SJCRH30 (cell line): ENCODE measurements at places on chromosomes 7 and 10. TPM values are rescaled to one million over a fixed set of nuclear protein-coding genes. Genes with fewer than 3 reads are reported as not detected.

DNA sequence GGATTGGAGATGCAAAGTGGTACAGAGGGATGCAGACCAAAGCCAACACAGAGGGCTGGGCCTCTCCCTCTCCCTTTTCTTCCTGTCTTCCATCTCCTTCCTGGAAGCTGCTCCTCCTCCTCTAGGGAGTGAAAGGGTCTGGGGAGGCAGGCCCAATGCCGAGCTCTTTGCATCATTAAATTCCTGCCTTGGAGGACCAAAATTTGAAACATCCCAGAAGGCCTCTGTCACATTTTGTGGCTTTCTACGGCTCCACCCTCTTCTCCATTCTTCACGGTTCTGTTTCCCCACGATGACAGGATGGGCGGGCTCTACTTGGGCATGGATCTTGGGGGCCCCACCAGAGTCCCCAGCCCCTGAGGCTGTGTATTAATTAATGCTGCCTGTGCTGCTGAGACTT, 76.4 kb downstream of the NEURL1 start:
- DNase-seq: peak; percentile 42

DNA sequence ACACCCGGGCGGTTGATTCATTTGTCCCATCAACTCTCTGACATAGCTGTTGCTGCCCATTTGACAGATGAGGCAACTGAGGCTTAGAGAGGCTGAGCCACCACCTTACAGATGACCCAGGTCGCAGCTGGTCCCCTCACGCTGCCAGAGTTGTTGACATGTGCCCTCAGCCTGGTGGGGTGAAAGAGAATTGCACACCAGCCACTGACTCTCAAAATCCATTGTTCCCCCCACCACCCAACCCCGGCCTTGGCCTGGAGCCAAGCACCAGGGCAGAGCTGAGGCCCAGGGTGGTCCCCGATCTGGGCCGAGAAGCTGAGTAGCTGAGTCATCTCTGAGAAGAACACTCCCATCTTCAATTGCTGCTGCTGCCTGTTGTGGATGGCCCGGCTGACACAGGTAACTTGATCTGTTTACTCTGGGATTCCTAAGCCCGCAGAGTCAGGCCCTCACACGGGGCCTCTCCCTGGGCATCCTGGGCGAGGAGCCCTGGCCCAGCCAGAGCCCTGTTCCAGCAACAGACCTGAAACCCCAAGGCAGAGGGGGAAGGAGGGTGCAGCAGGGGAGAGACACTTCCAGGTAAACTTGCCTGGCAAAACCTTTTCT, 27.5 kb downstream of the PVRIG start:
- DNase-seq: peak; percentile 97

DNA sequence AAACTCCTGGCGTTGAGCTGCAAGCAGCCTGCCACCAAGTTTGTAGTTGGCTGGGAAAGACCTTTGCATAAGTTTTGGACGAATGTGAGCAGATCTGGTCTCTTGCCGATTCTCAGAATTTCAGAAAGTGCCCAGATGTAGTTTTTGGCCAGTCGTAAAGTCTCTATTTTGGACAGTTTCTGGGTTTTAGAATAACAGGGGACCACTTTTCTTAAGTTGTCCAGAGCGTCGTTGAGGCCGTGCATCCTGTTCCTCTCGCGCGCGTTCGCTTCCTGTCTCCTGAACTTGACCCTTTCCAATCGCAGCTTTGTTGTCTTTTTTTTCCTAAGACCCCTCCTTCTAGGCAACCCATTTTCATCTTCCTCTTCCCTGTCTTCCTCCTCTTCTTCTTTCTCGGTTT, 1.8 kb downstream of the NEUROD6 start:
- no peak for DNase-seq

- no peak for DNase-seq
Measured at GRCh38 chr7:36896956-36897590, 172.8 kb upstream of the AOAH start.

DNA sequence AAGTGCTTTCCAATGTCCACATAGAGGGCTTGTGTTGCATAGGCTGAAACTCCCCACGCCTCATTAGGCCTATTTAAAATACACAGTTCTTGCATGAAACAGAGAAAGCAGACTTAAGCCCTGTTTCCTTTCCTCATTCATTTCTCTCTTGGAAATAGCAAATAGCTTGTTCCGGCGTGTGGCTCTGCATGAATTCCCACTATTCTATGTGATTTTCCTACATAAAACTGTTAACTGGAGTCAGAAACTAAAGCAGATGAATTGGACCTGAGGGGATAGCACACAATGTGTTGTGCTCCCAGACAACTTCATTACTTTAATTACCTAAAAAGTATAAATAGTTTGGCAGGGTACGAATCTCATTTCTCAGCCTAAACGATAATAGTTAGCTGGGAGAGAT, 981.5 kb downstream of the SORCS1 start:
- no peak for DNase-seq

The KLF6 gene
- total RNA-seq: 8.1 and 8.2 TPM in 2 replicates

The VSTM4 gene
- 7.1 and 7.2 TPM in 2 replicates for total RNA-seq

- DNase-seq: peak; percentile 88
Measured at GRCh38 chr10:77405771-77406241, 231.8 kb downstream of the KCNMA1 start.

The MALRD1 gene
- not detected in 2 replicates for total RNA-seq

GRCh38 chr7:38694326-38694725, 63.2 kb upstream of the AMPH start:
- no peak for DNase-seq

The GIMAP4 gene
- total RNA-seq: not detected in 2 replicates

The NKX1-2 gene
- 0.24 and 0.56 TPM in 2 replicates for total RNA-seq

DNA sequence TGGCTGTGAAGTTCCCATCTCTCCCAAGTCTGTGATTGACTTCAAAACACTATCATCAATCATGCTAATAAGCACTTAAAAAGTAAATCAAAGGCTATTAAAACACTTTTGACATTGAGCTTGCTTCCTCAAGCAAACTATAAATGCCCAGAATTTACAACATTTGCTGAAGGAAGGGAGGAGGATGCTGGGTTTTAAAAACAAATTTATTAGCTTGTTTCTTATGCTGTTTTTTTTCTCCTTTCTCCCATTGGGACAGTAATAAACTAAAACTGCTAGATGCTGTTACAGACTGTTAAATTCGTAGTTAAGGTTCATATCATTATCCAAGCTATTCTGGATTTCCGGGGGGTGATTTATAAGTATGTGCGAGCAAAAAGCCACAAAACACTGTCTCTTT, 250.5 kb downstream of the SORCS1 start:
- DNase-seq: no peak

DNA sequence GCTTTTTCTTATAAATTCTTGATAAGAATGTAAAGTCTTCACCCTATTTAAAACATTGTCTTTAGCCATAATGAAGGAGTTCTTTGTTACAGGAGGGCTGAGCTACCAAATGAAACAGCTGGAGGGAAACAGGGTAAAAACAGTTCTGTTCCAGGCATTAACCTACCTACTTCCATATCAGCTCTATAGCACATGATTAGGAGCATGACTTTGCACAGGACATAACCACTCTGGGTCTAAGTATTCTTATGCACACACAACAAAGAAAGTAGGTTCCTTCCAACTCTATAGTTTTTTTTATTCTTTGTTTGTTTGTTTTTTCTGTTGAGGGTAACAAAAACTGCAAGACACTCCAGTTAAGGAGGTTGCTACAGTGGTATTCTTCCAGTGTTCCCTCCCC, 52.7 kb downstream of the SCIN start:
- no peak for DNase-seq

The KIF20B gene
- total RNA-seq: 39.1 and 48.3 TPM in 2 replicates

The MOGAT3 gene
- total RNA-seq: not detected in 2 replicates

The BAG3 gene
- total RNA-seq: 12.5 and 13.4 TPM in 2 replicates

DNA sequence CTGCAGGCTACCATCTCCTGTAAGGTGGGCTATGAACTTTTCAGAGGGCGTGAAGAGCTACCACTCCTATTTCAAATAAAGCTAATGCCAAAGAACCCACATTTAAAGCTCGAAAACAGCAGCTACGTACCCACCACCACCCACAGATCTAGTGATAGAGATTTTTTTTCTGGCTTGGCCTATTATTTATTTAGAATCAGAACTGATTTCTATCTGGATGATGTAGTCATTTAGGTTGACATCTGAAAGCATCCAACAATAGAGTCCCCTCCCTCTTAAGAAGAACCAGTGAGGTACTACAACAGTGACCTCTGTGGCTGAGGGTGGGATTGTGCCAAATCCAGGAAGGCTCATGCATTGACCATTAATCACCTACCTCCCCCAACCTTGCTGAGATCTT, 113.8 kb upstream of the ADO start:
- no peak for DNase-seq

DNA sequence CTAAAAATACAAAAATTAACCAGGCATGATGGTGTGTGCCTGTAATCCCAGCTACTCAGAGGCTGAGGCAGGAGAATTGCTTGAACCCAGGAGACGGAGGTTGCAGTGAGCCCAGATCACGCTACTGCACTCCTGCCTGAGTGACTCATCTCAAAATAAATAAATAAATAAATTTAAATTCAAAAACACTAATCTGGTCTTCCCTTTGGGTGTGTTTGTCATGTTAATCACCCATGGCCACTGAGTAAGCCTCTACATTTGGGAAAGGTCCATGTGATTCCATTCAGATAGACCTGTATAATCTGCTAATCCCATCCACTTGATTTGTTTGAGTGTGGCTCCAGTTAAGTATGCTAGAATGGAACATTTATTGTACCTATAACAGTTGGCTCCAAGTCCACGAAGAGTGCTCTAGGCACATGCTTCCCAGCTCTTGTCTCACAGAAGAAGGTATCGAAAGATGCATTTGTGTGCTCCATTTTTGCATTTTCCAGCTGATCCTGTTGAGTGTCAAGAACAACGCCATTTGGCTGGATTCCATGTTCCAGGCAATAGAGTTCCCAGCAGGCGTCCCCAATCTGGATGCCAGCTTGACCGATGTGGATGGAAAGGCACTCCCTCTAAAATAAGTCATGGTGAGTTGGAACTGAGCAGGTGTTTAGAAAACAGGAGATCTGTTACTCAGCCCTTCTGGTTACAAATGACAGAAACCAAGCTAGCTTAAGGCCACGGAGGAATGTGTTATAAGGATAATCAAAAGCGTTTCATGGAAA, 4.0 kb downstream of the TUBAL3 start:
- DNase-seq: no peak

The KCNIP2 gene
- total RNA-seq: 0.81 and 1.1 TPM in 2 replicates

DNA sequence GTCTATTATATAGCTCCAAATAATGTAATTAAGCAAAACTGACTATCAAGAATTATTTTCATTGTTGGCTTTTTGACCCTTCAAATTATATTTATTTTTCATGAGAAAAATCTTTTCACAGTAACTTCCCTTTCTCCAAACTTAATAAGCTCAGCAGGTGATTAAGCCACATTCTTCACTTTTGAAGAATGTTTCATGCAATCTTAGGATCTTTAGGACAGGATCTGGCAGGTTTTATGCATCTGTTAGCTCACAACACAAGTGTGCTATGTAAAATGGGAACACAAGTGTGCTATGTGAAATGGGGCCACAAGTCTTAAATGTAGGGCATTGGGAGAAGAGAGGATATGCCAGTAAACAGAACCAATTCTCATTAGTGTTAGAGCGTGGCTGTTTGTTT, 26.3 kb downstream of the BCAP29 start:
- no peak for DNase-seq

DNA sequence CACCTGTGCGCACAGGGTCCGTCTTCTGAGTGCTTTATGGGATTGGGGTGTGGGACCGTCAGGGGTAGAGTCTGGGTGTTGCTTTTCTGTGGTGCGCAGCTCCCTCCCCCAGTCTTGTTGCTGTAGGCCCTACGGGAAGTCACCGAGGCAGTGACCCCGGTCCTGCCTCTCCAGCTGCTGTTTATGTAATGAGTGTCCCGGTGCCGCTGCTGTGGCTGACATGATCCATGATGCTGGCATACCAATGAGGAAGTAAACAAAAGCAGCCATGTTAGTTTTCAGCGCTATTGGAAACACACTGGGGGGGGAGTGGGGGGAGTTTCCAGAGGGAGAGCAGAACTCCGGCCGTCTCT, 1.1 kb downstream of the TRIM8 start:
- peak; percentile 81 for DNase-seq

DNA sequence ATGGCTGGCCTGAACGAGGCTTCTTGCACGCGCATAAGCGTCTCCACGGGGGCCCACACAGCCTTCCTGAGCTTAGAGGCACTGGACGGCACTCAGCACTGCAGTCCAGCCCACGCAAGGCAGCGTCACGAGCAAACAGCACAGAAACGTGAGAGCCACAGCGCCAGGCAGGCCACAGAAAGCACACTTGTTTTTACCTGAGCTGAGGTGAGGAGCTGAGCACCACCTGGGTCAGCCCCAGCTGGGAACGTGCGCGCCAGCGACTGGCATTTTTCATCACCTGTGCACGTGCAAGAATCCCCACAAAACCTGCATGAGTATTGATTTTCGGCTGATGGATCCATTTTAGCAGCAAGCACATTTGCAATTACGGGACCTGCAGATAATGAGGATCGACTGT, 26.7 kb downstream of the IQCE start:
- no peak for DNase-seq

The PRKAG2 gene
- 9.5 and 10.9 TPM in 2 replicates for total RNA-seq

GRCh38 chr10:105210546-105210945, 569.5 kb downstream of the SORCS3 start:
- no peak for DNase-seq

The MRC1 gene
- total RNA-seq: 0.03 TPM in 1 of 2 replicates, not detected in the other

The C10orf53 gene
- total RNA-seq: not detected in 2 replicates

The GOLGA7B gene
- total RNA-seq: 0.35 and 0.93 TPM in 2 replicates

The HMX3 gene
- 0.12 and 0.23 TPM in 2 replicates for total RNA-seq

GRCh38 chr10:78549140-78549935, 515.7 kb downstream of the RPS24 start:
- no peak for DNase-seq

DNA sequence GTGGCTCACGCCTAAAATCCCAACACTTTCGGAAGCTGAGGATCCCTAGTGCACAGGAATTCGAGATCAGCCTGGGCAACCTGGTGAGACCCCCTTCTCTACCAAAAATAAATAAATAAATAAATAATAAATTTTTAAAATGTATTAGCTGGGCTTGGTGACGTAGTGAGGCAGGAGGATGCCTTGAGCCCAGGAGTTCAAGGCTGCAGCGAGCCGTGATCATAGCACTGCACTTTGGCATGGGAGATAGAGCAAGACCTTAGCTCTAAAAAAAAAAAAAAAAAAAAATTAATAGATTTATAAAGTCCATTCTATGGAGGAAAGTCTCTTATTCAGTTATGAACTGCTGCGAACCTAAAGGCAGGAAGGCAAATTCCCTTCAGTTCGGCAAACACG, 1.1 kb upstream of the PTPN12 start:
- DNase-seq: no peak
